ENCODE measurements at places on chromosomes 5 and 9.

DNA sequence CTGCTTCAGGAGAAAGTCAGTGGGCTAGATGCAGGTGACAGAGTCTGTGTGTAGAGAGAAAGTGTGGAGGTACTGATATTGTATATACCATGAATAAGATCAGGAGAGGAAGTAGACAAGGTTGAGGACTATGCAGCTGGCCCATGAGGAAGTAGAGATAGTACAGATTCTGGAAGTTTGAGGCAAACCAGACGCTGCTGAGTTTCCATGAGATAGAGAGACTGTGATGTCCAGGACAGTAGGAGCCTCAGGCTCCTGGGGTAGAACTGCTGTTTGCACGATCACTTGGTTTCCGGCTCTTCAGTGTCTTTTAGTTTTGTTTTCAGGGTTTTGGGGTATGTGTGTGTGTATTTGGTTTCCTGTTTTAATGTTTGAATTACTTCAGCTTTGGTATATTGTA lies 13.6 kb downstream of the OTULINL start:
- no peak for DNase-seq

DNA sequence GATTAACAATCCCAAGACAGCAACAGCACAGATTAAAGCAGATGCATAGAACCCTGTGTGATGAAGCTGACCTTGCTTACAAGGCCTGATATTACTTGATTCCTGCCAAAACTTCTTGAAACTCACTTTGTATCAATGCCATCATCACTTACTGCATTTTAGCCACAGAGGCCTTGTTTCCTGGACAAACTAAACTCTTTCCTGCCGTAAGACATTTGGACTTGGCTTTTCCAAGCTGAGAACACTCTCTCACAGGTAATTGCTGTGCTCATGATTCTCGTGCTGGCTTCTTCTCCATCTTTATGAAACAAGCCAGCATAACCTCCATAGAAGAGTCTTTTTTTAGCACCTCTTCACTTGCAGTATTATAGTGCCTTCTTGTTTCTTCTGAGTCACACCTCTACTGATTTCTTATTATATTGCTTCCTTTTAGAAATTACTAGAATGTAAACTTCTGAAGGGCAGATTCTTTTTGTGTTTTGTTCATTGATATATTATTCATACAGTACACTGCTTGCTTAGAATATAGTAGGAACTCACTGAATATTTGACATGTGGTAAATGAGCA lies 456.5 kb upstream of the ZNF608 start:
- DNase-seq: no peak

DNA sequence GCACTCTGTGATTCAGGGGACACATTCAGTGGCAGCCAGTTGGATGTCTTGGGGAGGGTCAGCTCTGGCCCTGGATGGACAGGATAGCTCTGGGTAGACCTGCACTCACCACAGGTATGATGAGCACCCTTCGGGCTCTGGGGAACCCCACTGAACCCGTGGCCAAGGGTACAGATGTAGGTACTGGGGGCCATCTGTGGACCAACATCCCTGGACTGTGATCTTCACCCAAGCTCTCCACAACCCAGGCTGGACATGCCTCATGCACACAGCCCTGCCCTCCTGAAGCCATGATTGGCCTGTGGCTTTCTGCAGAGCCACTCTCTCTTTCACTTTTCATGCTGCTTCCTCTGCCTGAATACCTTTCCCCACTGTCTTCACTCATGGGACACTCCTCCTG lies 15.6 kb upstream of the ACSL6 start:
- no peak for DNase-seq

DNA sequence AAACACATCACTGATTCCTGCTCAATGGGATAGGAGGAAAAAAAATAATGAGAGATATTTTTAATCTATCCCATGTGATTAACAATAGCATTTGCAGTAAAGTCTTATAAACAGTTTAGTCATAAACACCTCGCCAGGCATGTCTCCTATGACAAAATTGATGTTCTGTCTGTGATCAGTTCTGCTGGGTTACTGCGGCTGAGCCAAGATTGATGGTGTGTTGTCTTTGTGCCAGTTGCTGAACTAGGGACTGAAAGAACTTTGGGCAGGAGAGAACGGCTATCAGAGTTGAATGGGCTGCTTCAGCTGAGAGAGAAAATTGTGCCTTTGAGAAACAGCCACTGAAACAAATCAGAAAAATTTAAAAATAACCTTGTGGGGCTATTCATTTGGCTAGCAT lies 37.3 kb upstream of the MAMDC2 start:
- peak; percentile 29 for DNase-seq

DNA sequence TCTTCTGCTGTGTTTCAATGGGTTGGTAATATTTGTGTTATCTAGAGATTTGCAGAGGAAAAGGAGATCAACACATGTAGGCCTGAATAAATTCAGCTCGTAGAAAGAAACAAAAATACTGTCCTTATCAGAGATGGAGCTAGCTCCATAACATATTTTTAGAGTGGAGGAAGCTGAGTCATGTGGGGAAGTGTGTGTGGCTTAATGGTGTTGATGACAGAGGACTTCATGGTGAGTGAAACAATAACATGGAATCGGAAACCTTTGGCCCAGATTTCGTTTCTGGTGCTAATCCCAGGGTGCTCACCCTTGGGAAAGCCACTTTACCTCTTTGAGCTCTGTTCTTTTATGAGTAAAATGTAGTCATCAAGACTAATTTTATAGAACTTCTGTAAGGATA lies 825.0 kb downstream of the TLR4 start:
- no peak for DNase-seq

DNA sequence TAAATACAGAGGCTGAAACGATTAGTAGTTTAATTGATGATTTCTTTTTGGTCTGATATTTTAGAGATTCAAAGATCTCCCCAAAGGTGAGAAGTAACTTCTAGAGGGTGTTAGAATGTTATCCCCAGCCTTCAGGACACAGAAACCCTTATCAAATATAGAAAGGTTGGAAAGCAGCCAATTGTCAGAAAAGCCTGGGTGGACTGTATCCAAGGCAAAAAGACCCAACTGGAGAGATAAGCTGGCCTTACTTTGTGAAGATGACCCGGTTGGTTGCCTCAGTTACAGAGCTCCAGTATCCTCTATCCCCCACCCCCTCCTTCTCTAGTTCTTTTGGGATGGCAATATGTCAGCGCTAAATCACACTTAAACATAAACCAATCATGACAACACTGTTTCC lies 75.7 kb downstream of the GCNT4 start:
- no peak for DNase-seq

DNA sequence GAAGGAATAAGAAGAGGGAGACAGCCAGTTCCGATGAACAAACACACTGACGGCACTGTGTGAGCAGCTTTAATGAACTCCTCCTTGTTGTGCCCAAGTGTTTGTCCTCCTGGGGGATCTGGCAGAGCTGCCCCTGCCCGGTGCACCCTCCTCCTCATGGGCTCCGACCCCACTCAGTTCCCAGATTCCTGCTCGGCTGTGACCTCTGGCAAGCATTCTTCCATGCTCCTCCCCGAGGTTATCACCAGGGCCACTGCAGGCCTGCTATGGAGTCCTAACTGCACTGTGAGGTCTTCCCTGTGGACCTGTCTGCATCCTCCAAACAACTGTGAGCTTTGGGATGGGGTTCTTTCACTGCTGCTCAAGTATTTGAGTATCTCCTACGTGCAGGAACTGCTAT lies 142.2 kb downstream of the DCP2 start:
- DNase-seq: no peak

DNA sequence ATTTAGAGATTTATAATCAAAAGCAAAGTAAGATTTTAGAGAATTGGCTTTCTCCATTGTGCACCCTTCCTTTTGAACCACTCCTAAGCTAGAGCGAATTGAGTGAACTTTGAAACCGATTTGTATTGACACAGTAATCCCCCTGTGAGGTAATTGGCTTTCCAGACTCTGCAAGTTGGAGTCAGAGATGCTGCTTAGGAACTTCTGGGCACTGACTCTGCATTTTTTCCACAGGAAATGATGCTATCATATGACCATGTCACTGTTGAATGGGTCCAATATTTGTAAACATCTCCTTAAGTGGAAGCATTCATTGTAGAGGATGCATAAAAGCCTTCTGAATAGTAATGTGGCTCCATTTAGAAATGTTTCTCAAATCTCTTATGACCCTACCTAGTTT lies 394.4 kb upstream of the ZNF608 start:
- no peak for DNase-seq

DNA sequence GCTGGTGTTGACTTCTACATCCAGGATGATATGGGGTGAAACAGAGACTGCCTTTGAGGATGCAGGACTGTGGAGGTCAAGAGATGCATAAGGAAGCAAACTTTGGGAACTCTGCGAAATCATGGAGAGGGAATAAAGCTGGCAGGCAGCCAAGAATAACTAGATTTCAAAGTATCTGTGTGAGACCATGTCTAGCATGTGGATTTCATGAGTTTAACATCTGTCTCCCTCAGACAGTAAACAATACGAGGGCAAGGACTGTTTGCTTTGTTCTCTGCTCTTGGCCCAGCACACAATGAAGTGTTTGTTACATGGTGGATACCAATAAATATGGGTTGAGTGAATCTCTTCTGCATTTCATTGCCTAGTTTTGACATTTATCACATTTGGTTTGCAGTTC lies 71.3 kb downstream of the RASEF start:
- no peak for DNase-seq

GRCh38 chr5:172541099-172541772 lies 86.9 kb upstream of the SH3PXD2B start:
- DNase-seq: no peak

DNA sequence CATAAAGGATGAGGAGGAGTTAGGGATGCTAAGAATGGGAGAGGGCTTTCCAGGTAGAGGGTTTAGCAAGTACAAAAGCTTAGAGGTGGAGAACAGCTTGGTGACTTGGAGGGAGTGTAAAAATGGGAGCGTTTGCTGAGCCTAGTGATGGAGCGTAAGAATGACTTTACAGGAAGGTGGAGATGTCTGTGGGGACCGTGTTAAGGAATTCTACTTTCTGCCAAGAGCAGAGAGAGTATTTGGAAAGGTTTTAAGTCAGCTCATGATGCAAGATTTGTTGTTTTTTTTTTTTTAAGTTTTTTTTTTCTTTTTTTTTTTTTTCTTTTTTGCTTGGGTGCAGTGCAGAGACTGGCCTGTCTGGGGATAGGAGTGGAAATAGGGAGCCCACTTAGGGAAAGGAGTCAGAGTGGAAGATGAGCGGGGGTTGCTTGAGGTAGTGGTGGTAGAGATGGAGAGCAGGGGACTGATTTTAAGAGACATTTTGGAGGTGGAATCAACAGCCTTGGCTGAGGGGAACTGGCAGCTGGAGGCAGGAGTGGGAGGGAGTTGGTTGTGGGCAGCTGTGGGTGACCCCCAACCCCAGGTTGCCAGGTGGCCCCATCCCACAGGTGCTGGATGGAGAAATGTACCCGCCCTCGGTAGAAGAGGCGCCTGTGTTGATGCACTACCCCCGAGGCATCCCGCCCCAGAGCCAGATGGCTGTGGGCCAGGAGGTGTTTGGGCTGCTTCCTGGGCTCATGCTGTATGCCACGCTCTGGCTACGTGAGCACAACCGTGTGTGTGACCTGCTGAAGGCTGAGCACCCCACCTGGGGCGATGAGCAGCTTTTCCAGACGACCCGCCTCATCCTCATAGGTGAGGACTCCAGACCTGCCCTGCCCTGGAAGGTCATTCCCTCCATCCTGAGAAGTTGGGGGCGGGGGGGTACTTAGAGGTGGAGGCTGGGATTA lies 12.4 kb downstream of the PTGS1 start:
- DNase-seq: no peak

GRCh38 chr5:163362840-163363371 lies 74.5 kb upstream of the CCNG1 start:
- DNase-seq: no peak

- DNase-seq: no peak
Observed at GRCh38 chr5:173035904-173036707, 20.0 kb upstream of the CREBRF start.

- DNase-seq: no peak
Observed at GRCh38 chr5:72651779-72652178, 144.6 kb upstream of the ZNF366 start.

GRCh38 chr5:55636683-55637082 lies 75.4 kb downstream of the SLC38A9 start:
- DNase-seq: no peak

- no peak for DNase-seq
Observed at GRCh38 chr5:169013208-169013728, 287.7 kb downstream of the SLIT3 start.

- DNase-seq: no peak
Observed at GRCh38 chr5:137896560-137896959, 7.3 kb downstream of the PKD2L2 start.

DNA sequence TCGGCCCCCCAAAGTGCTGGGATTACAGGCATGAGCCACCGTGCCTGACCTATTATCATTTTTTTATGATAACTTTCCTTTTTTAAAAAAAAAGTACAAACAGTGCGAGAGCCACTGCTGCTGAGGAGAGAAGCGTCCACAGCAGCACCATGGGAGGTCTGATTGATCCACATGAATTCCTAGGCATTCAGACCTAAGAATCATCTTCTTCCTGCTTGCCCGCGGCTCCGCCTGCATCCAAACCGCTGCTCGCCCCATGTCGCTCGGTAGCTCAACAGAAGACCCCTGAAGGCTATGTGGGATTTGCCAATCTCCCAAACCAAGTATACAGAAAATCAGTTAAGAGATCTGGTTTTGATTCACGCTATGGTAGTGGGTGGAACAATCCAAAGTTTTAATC lies 102.0 kb downstream of the GABBR2 start:
- DNase-seq: no peak

GRCh38 chr5:151413800-151414199 lies 33.6 kb upstream of the SLC36A1 start:
- DNase-seq: no peak

- DNase-seq: peak; percentile 58
Observed at GRCh38 chr5:99032234-99033013, 103.6 kb upstream of the CHD1 start.

DNA sequence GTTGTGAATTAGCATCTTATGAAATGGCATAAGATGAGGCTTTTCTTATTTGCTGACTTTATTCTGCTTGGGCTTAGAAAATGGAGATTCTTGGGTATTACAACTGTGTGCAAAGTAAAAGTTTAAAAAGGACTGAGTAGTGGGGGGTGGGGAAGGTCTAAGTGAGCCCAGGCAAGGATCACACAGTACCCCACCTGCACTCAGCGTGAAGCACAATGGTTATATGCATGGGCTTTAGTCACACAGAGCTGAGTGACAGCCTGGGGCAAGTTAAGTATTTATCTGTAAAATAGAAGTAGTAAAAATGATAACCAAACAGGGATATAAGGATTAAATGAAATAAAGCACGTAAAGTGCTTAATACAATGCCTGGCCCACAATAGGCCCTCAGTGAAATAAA lies 247.4 kb downstream of the FAM114A2 start:
- DNase-seq: no peak

DNA sequence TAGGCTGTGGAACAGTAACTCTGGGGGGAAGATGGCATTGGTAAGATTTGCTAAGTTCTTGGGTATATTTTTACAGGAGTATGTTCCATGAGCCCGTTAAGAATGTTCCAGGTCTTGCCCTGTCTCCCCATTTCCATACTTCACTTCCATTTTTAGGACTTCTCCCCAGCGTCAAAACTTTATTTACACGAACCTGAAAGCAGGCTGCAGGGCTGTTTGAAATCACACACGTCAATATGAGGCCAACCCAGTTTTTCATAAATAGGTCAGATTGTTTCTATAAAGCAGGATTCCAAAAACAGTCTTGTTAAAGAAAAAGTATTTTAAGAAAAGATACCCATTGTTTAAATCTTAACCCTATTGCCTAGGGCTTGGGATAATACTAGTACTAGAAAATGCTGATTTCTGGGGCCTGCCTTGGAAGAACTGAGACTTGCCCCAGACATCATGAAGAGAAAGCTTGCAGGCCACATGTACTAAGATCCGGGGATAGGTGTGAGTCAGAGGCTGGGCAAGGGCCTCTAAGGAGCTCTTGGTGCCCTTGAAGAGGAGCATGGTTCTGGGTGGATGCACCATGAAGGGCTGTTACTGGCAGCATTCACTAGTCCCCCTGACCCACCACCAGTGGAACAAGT lies 24.2 kb downstream of the TRIO start:
- no peak for DNase-seq

All from left hindlimb (tissue), 1 donor.